ENCODE measurements at places on chromosomes 4 and X.

DNA sequence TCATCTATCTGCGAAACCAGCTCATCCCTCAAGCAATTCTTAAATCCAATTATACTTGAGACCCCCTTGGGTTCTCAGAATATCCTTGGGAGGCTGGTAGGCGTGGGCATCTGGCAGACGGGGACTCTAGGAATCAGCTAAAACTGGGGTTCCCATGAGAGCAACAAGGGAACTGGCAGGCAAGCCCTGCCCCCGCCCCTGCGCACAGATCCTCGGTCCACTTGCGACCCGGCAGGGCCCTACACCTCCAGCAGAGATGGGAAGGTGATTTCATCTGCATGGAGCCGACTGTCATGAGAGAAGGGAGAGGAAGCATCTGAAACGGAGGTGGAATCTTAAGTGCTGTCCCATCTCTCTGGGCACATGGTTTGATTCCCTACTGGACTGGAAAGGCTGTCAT lies 9.9 kb upstream of the C4orf50 start:
- no peaks in the 10 kb centered on the region for H3K36me3 ChIP-seq
- no peaks in the 10 kb centered on the region for H3K27me3 ChIP-seq
- no peak for DNase-seq
- no peak overlapping the region for H3K27ac ChIP-seq

GRCh38 chr4:76215077-76215476 lies 1.5 kb upstream of the SCARB2 start:
- peaks cover 29% of the 10 kb centered on the region for H3K4me1 ChIP-seq
- H3K4me3 ChIP-seq = no peak overlapping the region

GRCh38 chr4:25786497-25787065 lies 76.2 kb downstream of the SEL1L3 start:
- DNase-seq = no peak
- H3K27me3 ChIP-seq = no peaks in the 10 kb centered on the region
- no peak overlapping the region for H3K4me3 ChIP-seq

GRCh38 chrX:1419545-1420355 lies 27.8 kb upstream of the SLC25A6 start:
- no peak for DNase-seq
- no peak overlapping the region for H3K4me3 ChIP-seq
- no peaks in the 10 kb centered on the region for H3K27me3 ChIP-seq

- H3K27ac ChIP-seq = no peak overlapping the region
- no peak overlapping the region for H3K4me3 ChIP-seq
- H3K27me3 ChIP-seq = no peaks in the 10 kb centered on the region
- DNase-seq = no peak
- H3K4me1 ChIP-seq = no peaks in the 10 kb centered on the region
- no peaks in the 10 kb centered on the region for H3K36me3 ChIP-seq
Measured at GRCh38 chr4:42278709-42279324, 118.5 kb upstream of the SHISA3 start.

DNA sequence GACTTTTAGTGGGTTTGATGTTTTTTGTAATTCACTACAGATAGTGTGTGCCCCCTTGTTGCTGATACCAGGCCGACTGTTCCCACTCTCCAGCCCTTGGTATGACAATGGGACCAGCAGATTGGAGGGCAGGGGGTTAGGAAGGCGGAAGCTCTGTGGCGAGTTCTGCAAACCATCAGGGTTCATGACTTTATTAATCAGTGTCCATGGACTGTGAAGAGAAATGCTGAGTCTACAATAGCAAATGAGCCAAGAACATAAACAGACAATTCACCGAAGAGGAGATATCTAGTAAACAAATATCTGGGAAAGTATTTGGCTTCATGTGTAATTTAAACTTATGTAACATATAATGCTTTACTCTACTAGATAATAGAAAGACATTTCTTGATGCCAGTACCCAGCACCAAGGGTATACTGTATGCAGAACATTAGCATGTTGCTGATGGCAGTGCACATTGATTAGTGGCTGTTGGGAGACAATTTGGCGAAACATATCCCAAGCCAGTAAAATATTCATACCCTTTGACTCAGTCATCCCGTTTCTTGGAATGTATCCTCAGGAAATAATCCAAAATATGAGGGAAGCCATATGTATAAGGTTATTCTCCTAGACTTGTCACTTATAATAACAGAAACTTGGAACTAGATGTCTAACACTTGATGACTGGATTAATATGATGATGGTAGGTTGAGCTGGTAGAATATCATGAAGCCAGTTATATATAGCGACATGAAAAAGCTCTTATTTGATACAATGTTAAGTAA lies 169.4 kb downstream of the PTTG2 start:
- no peak for DNase-seq
- H3K27me3 ChIP-seq = no peaks in the 10 kb centered on the region
- no peak overlapping the region for H3K27ac ChIP-seq
- peaks cover 10% of the 10 kb centered on the region for H3K36me3 ChIP-seq
- H3K4me1 ChIP-seq = peaks cover 24% of the 10 kb centered on the region

DNA sequence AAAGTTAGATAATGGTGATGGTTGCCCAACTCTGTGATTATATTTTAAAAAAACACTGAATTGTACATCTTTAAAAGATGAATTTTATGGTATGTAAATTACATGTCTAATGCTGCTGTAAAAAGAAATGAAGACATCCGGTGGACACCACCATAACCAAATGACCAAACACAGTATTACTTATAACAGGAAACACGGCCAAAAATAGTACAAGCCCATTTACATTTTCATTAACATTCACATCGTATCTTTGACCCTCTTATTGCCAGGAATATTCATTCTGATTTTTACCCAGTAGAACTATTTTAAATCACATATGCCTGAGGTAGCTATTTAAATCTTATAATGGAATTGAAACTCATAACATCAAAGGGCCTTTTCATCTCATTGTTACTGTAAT lies 143.2 kb downstream of the CFAP47 start:
- H3K27me3 ChIP-seq = no peaks in the 10 kb centered on the region
- H3K4me1 ChIP-seq = no peaks in the 10 kb centered on the region
- no peak overlapping the region for H3K27ac ChIP-seq
- H3K36me3 ChIP-seq = no peaks in the 10 kb centered on the region
- DNase-seq = no peak

- no peaks in the 10 kb centered on the region for H3K4me1 ChIP-seq
Measured at GRCh38 chr4:143486314-143486713, 27.2 kb upstream of the SMARCA5 start.

DNA sequence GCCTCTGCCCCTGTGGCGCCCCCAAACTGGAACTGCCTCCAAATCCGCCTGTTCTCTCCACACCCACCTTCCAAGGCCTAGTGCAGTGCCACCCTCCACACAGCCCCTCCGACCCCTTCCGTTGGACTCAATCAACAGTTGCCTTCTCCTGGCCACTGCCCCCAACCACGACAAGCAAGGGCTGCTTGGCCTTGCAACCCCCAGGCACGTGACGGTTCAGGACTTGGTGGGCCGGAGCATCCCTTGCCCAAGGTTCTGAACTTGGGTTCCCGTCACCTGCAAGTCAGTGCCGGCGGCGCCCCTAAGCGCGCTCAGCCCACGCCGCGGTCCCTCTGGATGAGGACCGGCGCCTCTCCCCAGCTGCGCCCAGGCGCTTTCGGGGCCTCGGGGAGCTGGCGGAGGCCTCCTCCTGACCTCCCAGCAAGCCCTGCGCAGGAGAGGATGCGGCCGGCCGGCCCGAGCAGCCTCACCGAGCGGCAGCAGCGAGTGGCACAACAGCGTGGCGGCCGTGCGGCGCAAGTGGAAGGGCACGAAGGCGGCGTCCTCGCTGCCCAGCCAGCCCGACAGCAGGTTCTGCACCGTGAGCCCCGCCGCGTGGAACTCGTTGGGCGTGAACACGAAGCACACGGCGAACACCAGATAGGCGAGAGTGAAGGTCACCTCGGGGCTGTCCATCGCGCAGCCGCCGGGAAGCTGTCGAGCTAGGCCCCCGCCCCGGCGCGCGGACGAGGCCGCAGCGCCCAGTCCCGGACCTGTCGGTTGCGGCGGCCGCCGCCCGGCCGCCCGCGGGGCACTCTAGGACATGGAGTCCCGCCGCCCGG lies 750 bp downstream of the TMEM129 start:
- H3K27ac ChIP-seq = peak overlapping the region; percentile 88
- DNase-seq = peak; percentile 91

- no peaks in the 10 kb centered on the region for H3K27me3 ChIP-seq
- no peak for DNase-seq
- peak overlapping the region; percentile 78 for H3K4me3 ChIP-seq
- H3K27ac ChIP-seq = no peak overlapping the region
Measured at GRCh38 chr4:13484749-13485221, 645 bp upstream of the RAB28 start.

DNA sequence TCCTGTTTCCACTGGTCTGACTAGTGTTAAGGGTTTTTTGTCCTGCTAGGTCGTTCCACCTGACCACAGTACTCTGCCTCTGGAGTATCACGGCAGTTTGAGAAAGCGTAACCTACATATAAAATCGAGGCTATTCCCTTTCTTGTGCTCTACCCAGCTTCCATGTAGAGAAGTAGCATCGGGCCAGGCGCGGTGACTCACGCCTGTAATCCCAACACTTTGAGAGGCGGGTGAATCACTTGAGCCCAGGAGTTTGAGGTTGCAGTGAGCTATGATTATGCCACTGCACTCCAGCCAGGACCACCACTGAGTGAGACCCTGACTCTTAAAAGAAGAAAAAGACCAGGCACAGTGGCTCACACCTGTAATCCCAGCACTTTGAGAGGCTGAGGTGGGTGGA lies 7.5 kb downstream of the PPEF1 start:
- no peaks in the 10 kb centered on the region for H3K27me3 ChIP-seq
- no peak for DNase-seq
- H3K4me3 ChIP-seq = no peak overlapping the region

DNA sequence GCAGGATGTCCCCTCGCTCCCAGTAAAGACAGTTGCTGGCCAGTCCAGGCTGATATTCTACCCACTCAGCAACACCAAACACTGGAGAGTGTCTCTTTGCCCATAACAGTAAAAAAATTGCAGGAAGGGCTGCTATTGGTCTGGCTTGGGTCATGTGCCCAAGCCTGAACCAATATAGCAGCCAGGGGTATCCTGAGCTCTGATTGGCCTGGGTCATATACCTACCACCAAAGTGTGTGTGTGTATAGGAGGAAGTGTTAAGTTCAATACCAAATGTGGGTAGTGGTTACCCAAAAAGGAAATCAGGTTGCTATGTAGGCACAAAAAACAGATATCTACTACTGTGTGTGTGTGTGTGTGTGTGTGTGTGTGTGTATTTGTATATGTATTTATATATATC lies 373.2 kb downstream of the BCOR start:
- H3K4me3 ChIP-seq = no peak overlapping the region
- H3K36me3 ChIP-seq = no peaks in the 10 kb centered on the region
- H3K27me3 ChIP-seq = peaks cover 3% of the 10 kb centered on the region

DNA sequence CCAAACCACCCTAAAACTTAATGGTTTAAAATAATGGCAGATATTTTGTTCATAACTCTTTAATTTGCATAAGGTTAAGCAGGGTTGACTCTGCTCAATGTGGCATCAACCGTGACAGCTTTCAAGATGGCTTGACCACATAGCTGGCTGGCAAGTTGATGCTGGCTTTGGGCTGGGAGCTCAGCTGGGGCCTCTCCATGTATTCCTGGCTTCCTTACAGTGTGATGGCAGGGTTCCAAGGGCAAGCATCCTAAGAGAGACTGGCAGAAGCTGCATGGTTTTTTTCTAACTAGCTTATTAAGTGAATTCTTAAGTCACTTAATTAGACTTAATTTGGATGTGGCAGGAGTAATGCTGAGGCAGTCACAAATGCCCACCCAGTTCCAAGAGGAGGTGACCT lies 4.5 kb downstream of the RP2 start:
- H3K27ac ChIP-seq = no peak overlapping the region
- no peaks in the 10 kb centered on the region for H3K36me3 ChIP-seq
- H3K4me1 ChIP-seq = no peaks in the 10 kb centered on the region

DNA sequence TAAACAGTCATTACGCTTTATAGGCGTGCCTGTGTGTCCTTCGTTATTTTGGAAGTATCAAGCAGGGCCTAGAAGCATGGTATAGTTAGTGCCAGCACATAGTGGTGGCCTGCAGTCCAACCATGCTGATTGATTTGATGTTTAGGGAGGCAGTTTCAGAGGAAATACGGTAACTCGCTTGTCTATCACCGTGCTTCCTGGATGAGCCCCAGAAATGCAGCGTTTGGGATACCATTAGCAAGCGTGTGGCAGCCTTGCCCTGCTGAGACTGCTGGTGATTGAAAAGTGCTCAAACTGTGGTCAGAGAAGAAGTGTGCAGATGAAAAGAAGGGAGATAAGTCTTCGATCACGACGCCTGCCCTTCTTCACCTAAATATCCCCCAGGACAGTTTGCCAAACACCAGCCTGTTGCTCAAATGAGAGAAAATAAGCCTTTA lies 158.4 kb downstream of the CHIC2 start:
- H3K4me3 ChIP-seq = peak overlapping the region; percentile 49
- H3K27ac ChIP-seq = no peak overlapping the region
- DNase-seq = no peak
- no peaks in the 10 kb centered on the region for H3K4me1 ChIP-seq
- H3K36me3 ChIP-seq = no peaks in the 10 kb centered on the region

- H3K36me3 ChIP-seq = no peaks in the 10 kb centered on the region
- H3K27ac ChIP-seq = no peak overlapping the region
- no peak for DNase-seq
- H3K4me3 ChIP-seq = no peak overlapping the region
- no peaks in the 10 kb centered on the region for H3K27me3 ChIP-seq
Measured at GRCh38 chr4:74772106-74772505, 22.2 kb downstream of the BTC start.

DNA sequence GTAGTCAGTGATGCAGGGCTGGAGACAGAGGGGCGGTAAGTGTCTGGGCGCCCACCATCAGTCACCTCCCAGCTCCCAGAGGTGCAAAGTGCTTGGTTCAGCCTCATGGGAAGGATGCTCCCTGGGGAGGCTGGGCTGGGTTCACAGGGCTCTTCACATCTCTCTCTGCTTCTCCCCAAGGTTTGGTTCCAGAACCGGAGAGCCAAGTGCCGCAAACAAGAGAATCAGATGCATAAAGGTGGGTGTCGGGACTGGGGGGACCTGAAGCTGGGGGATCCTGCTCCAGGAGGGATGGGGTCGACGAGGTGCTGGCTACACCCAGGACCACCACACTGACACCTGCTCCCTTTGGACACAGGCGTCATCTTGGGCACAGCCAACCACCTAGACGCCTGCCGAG lies 10.1 kb downstream of the SHOX start:
- no peak for DNase-seq
- no peak overlapping the region for H3K4me3 ChIP-seq
- no peak overlapping the region for H3K27ac ChIP-seq

DNA sequence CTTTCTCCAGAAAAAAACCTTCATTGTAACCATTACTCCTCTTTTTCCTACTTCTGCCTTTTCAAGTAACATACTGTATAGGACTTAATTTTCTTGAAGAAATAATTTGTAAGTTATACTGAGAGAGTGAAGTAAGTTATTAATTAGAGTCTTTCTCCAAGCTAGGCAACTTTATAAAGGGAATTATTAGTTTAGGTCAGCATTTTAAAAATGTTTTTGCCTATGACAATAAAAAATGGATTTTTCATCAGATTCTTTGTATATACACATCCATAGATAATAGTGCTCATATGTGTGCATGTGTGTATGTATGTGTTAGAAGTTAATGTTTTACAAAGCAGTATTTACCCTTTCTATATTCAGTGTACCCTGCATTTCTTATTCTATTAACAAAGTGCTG lies 10.4 kb upstream of the NUDT6 start:
- H3K36me3 ChIP-seq = peaks cover 8% of the 10 kb centered on the region
- no peaks in the 10 kb centered on the region for H3K4me1 ChIP-seq
- no peaks in the 10 kb centered on the region for H3K27me3 ChIP-seq
- H3K27ac ChIP-seq = no peak overlapping the region
- DNase-seq = no peak
- H3K4me3 ChIP-seq = no peak overlapping the region
